ENCODE measurements at places on chromosomes 2 and 18. TPM values are rescaled to one million over a fixed set of nuclear protein-coding genes. Genes with fewer than 3 reads are reported as not detected.

The DSC2 gene
- total RNA-seq: 11.8 TPM

The NDC80 gene
- 57.0 TPM for total RNA-seq

The IL1R2 gene
- 0.13 TPM for total RNA-seq

GRCh38 chr2:37375741-37376288 is 31.4 kb downstream of the QPCT start:
- no peak for DNase-seq

GRCh38 chr2:232950751-232951150 is 62.3 kb downstream of the NGEF start:
- no peak for DNase-seq

DNA sequence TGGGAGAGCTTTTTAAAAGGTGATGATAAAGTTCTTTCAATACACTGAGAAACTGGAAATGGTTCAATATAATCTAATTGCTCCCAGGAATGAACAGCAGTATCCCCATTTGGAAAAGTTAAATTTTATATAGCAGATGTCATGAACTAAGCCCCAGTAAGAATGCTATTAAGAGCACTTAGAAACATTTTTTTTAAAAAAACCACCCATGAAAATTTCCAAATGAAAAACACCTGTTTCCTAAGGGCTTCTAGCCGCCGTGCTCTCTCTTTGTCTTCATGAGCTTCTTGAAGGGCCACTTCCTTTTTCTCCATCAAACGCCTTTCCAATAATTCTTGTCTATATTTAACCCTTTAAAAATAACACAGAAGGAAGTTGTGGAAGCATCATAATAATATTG is 77.0 kb downstream of the UPP2 start:
- DNase-seq: no peak

GRCh38 chr2:233062946-233063268 is 2.8 kb downstream of the INPP5D start:
- no peak for DNase-seq

DNA sequence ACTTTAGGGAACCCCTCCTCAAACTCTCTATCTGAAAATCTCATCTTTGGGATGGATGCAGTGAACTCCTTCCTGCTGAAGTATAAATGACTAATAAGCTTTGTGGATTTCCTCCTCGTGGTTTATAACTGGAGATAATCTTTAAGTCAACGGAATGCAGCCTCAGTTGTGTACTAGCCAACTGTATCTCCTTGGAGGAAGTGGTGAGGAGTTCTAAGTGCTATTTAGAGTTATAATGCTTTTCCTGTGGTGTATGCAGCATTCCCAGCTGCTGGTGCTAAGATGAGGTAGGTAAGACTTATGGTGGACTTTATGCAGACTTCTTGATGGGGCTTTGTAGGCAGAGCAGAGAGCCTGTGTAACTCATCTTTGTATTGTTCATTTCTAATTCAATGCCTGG is 90.9 kb downstream of the LYPD6B start:
- no peak for DNase-seq

GRCh38 chr2:70181363-70181956 is 9.4 kb downstream of the C2orf42 start:
- no peak for DNase-seq

GRCh38 chr2:165126244-165126643 is 77.6 kb downstream of the SCN3A start:
- no peak for DNase-seq

- DNase-seq: no peak
These were observed 62.4 kb downstream of the LYPD1 start for GRCh38 chr2:132607426-132608090.

Measured in K562 (cell line).